ENCODE measurements at places on chromosomes 11 and 22. TPM values are rescaled to one million over a fixed set of nuclear protein-coding genes. Genes with fewer than 3 reads are reported as not detected.

- peak; percentile 82 for DNase-seq
Observed at GRCh38 chr11:19742588-19743292, 30.1 kb downstream of the NAV2 start.

Gene SLC22A9
- total RNA-seq: not detected

Gene SLC5A4
- total RNA-seq: not detected

Gene TRIM29
- total RNA-seq: not detected
